Naive thymus-derived CD4-positive, alpha-beta T cell (primary cell): ENCODE measurements at places on chromosomes 4 and X. TPM values are rescaled to one million over a fixed set of nuclear protein-coding genes. Genes with fewer than 3 reads are reported as not detected.

Gene MAB21L2
- polyA plus RNA-seq = not detected

Gene CENPVL2
- not detected for polyA plus RNA-seq

Gene SLC34A2
- polyA plus RNA-seq = not detected

Gene PCDH7
- not detected for polyA plus RNA-seq

Gene MAGEB17
- not detected for polyA plus RNA-seq
